T follicular helper cell (primary cell): ENCODE measurements at places on chromosomes 4 and X.

DNA sequence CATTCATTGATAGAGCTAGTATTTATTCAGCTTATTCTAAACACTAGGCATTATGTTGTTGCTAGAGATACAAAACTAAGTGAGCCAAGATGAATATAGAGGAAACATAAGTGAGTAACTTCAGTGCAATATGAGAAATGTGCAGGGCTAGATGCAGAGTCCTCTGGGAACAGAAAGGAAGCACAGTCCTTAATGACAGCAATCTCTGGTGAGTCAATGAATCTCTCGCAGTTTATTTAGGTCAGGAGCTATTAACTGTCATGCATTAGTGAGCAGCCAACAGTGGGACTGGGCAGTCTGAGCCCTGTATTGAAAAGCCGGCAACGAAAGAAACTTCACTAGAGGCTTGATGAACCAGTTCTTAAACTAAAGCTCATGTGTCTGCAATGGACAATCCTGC is 598.1 kb upstream of the MAGEB2 start:
- no peak for DNase-seq

DNA sequence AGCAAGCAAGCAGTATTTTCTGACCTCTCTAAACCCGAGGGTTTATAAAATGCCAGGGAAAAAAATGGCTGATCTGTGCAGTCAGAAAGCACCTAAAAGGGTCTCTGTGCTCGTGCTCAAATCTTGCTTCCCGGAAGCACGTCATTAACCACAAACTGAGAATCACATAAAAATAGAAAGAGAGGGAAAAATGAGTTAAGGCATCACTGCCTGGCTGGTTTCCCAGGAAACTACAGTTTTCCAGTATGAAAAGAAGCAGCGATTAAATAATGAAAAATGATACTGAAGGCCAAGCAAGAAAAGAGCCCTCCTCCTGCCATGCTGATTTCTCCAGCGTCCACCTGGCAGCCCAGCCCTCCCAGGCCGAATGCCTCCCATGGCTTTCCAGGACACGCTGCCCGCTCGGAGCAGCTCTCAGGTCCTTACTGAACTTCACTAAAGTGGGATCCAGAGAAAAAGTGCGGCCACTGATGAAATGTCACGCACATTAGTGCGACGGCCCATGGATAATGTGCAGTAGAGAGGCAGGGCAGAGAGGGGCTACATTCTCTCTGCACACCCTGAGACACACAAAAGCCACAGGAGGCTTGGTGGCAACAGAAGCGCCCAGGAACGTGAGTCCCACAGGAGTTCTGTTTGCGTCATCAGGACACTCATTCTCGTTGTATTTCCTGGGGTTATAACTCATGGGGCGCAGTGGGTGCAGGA is 80.4 kb downstream of the WFS1 start:
- DNase-seq, result no peak

GRCh38 chrX:156002507-156002906 is 5.0 kb downstream of the IL9R start:
- DNase-seq, result no peak

- no peak for DNase-seq
Observed at GRCh38 chr4:17309567-17310268, 202.2 kb downstream of the QDPR start.

- DNase-seq, result no peak
Observed at GRCh38 chr4:182715548-182715947, 201.6 kb downstream of the DCTD start.

- DNase-seq, result no peak
Observed at GRCh38 chr4:121685257-121685656, 11.5 kb downstream of the ANXA5 start.

DNA sequence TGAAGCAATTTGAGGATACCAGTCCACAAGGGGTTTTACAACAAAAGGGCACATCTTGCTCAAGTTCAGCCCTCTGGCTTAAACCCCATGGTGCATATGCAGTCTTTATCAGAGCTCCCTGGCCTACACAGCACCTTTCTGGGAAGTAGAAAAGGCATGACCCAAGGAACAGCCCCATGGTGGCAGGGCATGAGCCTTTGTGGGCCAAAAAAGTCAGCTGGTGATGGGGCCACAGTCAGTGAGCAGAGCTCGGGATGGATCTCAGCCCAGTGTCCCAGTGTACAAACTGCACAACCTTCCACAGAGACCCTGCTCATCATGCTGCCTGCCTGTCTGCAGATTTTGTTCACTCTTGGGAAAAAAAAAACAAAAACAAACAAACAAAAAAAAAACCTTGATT is 22.3 kb upstream of the TMEM165 start:
- DNase-seq, result no peak

DNA sequence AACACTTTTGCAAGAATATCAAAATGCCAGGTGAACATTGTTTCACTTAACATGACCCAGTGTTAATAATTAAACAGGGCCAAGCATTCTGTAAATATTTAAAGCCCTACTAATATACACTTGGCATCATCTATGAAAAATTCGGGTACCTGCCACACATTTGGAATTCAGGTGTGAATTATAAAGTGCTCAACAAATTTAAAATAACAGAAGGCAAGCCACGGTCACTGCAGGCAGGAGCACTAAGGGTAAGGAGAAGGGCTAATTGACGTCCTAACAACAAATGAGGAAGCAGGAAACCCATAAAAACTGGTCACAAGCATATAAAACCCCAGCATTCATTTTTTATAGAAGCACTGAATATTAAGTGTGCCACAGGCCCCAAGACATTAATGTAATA is 43.8 kb upstream of the CPEB2 start:
- no peak for DNase-seq
